ENCODE measurements at places on chromosomes 1 and 21.

GRCh38 chr1:232806186-232806510 is 932 bp downstream of the MAP10 start:
- DNase-seq, result no peak

DNA sequence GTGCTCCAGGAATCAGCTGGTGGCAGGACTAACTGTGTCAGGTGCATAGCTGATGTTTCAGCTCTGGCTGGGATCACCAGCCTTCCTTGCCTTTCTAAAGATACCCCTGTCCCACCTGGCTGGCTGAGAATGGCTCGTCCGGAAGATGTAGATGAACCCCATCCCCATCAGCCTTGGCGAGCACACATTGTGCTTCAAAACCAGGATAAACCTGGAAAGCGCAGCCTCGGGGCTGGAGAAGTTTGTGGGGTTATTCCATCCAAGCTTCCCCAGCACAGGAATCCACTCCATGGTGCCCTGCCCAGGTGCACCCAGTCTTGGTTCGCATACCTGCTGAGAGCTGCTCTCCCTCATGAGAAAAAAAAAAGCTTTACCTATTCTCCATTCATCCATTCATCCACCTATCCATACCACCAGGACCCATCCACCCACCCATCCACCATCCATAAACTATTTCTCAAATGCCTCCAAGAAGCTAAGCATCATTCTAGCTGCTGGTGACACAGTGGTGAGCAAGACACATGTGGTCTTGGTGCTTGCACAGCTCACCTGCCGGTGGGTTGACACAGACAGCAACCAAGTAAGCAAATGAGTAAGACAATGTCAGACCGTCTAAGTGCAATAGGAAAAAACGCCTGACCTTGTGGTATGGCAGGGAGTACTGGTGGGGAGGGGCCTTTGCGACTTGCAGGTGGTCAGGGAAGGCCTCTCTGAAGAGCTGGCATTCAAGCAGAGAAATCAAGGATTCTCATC is 94.0 kb downstream of the DMRTB1 start:
- no peak for DNase-seq

GRCh38 chr21:29195981-29196669 is 65.7 kb downstream of the MAP3K7CL start:
- no peak for DNase-seq

- DNase-seq, result no peak
Observed at GRCh38 chr1:111891566-111891965, 97.9 kb downstream of the KCND3 start.

- DNase-seq, result no peak
Observed at GRCh38 chr1:114079596-114080190, 74.0 kb downstream of the SYT6 start.

DNA sequence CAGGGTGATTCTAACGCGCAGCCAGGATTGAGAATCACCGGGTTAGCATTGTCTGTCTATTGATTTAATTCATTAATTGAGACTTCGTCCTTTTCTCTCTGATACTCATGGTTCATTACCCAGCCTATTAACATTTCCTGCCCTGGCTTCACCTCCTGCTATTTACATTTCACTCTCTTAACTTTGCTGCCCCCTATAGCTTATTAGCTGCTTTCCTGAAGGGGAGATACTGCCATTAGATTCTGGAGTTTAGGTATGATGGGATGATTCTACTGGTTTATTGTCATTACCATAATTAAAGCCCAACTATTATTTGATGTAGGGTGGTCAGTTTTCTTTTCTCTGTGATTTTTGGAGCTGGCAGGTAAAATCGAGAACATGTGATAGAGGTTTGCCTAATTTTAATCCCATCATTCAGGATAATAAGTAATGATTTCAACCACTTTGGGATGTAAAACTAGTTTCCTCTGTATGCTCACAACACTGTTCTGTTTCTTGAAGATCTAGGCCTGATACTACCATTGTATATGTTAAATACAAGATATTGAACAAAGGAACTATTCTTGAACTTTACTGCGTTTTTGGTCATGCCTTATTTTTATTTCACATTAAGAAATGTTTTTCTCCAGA is 6.4 kb downstream of the PPP2R5A start:
- DNase-seq, result no peak

DNA sequence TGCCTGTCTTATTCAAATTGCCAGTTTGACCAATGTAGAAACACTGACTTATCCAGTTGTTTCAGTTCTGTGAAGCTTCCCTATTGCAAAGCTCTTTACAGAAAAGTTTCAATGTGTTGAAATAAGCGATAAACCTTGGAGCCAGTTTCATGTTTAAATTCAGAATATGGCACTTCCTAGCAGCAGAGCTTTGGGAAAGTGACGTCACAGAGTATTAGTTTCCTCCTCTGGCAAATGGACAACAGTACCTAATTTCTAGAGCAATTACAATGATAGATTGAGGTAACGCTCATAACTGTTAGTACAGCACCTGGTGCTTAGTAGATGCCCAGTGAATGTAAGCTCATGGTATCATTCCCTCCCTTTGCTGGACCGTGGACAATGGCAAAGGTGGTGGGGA is 527.5 kb upstream of the DAB1 start:
- no peak for DNase-seq

- DNase-seq, result no peak
Observed at GRCh38 chr1:17258116-17258757, 9.3 kb downstream of the PADI3 start.

- no peak for DNase-seq
Observed at GRCh38 chr1:4755301-4755845, 101.0 kb downstream of the AJAP1 start.

GRCh38 chr21:41674402-41674801 is 92.5 kb downstream of the RIPK4 start:
- DNase-seq, result no peak

GRCh38 chr1:67552336-67552759 is 122.1 kb upstream of the SERBP1 start:
- no peak for DNase-seq

- peak; percentile 31 for DNase-seq
Observed at GRCh38 chr1:34970829-34971228, 14.3 kb downstream of the TMEM35B start.

DNA sequence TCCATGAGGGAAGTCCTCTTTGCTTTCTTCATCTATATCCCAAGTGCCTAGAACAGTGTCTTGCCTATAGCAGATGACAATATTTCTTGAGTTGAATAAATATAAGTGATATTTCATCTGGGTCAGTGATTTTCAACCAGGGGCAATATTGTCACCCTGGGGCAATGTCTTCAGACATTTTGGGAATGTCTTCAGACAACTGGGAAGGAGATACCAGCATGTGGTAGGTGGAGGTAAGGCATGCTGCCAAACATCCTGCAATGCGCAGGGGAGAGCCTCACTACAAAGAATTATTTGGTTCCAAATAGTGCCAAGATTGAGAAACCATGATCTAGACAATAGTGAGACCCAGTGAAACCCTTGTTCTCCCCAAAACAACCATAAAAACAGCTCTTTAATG is 54.7 kb downstream of the C1orf94 start:
- no peak for DNase-seq
